PC-3 (cell line): ENCODE measurements at places on chromosomes 7 and 10. TPM values are rescaled to one million over a fixed set of nuclear protein-coding genes. Genes with fewer than 3 reads are reported as not detected.
A peak's percentile ranks its signal among the peaks of the same experiment; 100 is the strongest.

GRCh38 chr10:61284222-61284890 lies 168.8 kb downstream of the TMEM26 start:
- peaks cover 13% of the 10 kb centered on the region for H3K4me1 ChIP-seq
- no peaks in the 10 kb centered on the region for H3K27me3 ChIP-seq
- peak; percentile 98 for DNase-seq
- peak overlapping the region; percentile 13 for H3K4me3 ChIP-seq
- no peak overlapping the region for H3K27ac ChIP-seq
- no peaks in the 10 kb centered on the region for H3K36me3 ChIP-seq

DNA sequence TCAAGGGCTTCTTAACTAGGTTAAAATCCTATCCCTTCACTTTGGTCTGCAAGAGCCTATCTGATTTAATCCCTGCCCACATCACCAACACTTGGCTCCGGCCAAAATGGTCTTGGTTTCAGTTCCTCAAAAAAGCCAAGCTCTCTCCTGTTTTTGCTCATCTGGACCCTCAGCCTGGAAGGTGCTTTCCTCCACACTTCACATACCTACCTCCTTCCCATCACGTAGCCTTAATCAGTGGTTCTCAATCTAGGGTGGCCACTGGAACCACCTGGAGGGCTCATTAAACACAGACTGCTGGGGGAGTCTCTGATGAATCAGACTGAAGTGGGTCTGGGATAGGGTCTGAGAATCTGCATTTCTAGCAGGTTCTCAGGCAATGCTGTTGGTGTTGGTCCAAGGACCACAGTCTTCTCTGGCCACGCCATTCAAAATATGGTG lies 227.0 kb upstream of the AOAH start:
- H3K4me3 ChIP-seq: no peak overlapping the region
- H3K4me1 ChIP-seq: no peaks in the 10 kb centered on the region
- no peaks in the 10 kb centered on the region for H3K27me3 ChIP-seq
- H3K27ac ChIP-seq: no peak overlapping the region

DNA sequence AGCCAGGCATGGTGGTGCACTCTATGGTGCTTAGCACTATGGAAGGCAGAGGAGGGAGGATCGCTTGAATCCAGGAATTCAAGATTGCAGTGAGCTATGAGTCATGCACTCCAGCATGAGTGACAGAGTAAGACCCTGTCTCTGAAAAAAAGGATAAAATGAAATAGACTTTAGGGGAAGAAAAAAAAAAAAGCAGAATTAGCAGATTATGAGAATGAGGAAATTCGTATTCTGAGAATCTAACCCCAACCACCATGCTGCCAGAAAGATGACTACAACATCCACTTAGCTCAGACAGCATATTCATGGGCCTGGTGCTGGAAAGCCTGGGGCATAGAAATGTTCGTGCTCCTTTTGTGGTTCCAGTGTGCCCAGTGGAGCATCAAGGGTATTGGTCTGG lies 63.3 kb downstream of the TMEM26 start:
- no peak overlapping the region for H3K4me3 ChIP-seq
- H3K36me3 ChIP-seq: no peaks in the 10 kb centered on the region
- DNase-seq: peak; percentile 39
- no peaks in the 10 kb centered on the region for H3K4me1 ChIP-seq
- no peaks in the 10 kb centered on the region for H3K27me3 ChIP-seq

GRCh38 chr10:29011516-29011915 lies 277.4 kb upstream of the LYZL1 start:
- H3K27me3 ChIP-seq: no peaks in the 10 kb centered on the region
- no peaks in the 10 kb centered on the region for H3K4me1 ChIP-seq
- no peak overlapping the region for H3K4me3 ChIP-seq
- no peak overlapping the region for H3K27ac ChIP-seq
- DNase-seq: peak; percentile 4
- H3K36me3 ChIP-seq: no peaks in the 10 kb centered on the region

DNA sequence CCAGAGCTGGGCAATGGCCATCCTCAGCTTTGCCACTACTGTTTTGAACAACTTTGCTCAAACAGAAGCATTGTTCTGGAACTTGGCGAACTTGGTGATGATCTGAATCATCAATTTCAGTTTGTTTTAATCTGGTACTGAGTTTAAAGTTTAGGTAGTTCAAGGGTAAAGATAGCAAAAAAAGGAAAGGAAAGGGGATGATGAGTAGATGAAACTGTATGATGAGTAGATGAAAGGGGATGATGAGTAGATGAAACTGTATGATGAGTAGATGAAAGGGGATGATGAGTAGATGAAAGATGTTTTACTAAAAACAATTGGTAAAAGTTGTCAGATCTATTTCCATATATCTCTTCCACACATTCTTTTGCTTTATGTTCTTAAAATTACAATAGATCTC lies 737.0 kb downstream of the LRMDA start:
- H3K36me3 ChIP-seq: no peaks in the 10 kb centered on the region
- H3K4me3 ChIP-seq: no peak overlapping the region
- no peak for DNase-seq
- H3K27ac ChIP-seq: no peak overlapping the region
- H3K27me3 ChIP-seq: peaks cover 50% of the 10 kb centered on the region
- H3K4me1 ChIP-seq: no peaks in the 10 kb centered on the region

DNA sequence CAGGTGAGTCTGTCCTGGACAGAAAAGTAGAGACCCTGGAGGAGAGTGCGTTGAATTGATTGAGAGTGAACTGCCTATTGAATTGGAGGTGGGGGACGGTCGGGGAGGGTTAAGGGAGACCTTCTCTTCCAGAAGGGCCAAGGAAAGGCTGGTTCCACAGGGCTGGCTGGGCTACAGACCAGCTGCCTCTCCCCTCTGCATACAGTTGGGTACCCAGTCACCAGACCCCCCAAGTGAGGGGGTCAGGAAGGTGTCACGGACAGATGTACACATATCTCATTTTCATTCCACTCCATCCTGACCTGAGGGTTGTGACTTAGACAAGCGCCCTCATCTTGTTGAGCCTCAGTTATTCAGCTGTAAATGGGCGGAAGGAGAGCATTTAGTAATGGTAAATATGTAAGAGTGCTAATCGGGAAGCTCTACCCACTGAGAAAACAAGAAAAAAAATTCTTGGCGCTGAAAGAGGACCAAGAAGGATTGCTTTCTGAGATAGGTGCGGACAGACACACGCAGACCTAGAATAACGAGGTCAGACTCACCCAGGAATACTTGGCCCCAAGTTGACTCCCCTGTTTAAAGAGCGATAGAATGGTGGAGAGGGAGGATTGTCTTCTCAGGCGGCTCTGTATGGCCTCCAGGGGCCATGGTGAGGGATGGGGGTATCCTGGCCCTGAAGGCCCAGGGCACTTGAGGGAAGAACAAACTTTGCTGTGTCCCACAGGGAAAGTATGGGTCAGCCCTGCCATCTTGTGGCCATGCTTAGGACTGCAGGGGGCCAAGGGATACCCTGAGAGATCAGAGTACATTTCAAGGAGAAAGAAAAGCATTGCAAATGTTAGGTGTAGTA lies 7.2 kb upstream of the MBL2 start:
- H3K27ac ChIP-seq: no peak overlapping the region
- no peaks in the 10 kb centered on the region for H3K4me1 ChIP-seq
- DNase-seq: peak; percentile 99
- no peak overlapping the region for H3K4me3 ChIP-seq
- no peaks in the 10 kb centered on the region for H3K36me3 ChIP-seq

GRCh38 chr10:96548589-96548988 lies 34.9 kb upstream of the TLL2 start:
- no peak overlapping the region for H3K4me3 ChIP-seq
- H3K4me1 ChIP-seq: no peaks in the 10 kb centered on the region
- no peak overlapping the region for H3K27ac ChIP-seq
- no peak for DNase-seq

DNA sequence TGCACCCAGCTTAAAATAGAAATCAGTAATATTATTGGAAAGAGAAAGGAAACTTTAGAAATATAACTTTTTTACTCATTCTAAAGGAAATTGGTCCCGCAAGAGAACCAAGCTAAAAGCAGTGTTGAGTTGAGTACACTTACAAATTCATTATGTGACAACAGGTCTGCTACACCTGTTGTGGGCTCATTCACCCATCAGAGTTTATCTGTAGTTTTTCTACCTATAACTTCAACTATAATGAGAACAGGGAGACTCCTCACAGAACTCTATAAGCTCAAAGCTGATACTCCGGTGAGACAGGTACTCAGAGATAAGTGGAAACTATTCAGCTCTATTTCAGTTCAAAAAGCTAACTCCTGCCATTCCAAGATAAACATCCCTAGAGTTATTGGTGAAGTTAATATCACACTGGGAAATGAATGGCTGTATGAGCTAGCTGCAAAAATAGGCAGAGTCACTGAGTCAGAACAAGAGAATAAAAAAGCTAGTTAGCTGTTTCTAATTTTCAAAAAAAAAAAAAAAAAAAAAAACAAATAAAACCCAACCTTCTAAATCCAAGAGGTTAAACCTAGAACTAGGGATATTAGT lies 121.3 kb downstream of the PPP1R3A start:
- H3K36me3 ChIP-seq: no peaks in the 10 kb centered on the region
- H3K27me3 ChIP-seq: no peaks in the 10 kb centered on the region
- no peak overlapping the region for H3K27ac ChIP-seq
- no peak overlapping the region for H3K4me3 ChIP-seq
- DNase-seq: no peak

- no peaks in the 10 kb centered on the region for H3K27me3 ChIP-seq
- no peak for DNase-seq
- peaks cover 16% of the 10 kb centered on the region for H3K4me1 ChIP-seq
- peak within 1 kb of the TSS; percentile 93 for H3K4me3 ChIP-seq
- peak within 1 kb of the TSS; percentile 65 for H3K27ac ChIP-seq
- no peaks in the 10 kb centered on the region for H3K36me3 ChIP-seq
Observed at GRCh38 chr7:2631946-2632732, at the start of gene TTYH3. TSS of gene TTYH3 (plus strand) at chr7:2631986. CDS start at chr7:2632156, 170 bp downstream.

- H3K4me1 ChIP-seq: no peaks in the 10 kb centered on the region
- H3K27ac ChIP-seq: no peak overlapping the region
- H3K4me3 ChIP-seq: no peak overlapping the region
- H3K36me3 ChIP-seq: no peaks in the 10 kb centered on the region
Observed at GRCh38 chr10:83666762-83667161, 472.5 kb upstream of the GHITM start.

The RP9 gene
- 24.6 and 33.9 TPM in 2 replicates for total RNA-seq

The WNT16 gene
- not detected in 2 replicates for total RNA-seq

The FKBP6 gene
- total RNA-seq: not detected in 2 replicates

The GRID1 gene
- total RNA-seq: not detected in 2 replicates

The VSIR gene
- total RNA-seq: 13.7 and 14.1 TPM in 2 replicates

The HOXA3 gene
- total RNA-seq: 4.5 and 13.8 TPM in 2 replicates

The TRA2A gene
- total RNA-seq: 27.6 and 28.3 TPM in 2 replicates
